ENCODE measurements at places on chromosomes 2 and 18. TPM values are rescaled to one million over a fixed set of nuclear protein-coding genes. Genes with fewer than 3 reads are reported as not detected.

GRCh38 chr2:100674666-100675065, 111.9 kb downstream of the PDCL3 start:
- DNase-seq = no peak

- no peak for DNase-seq
Measured at GRCh38 chr2:49123600-49123999, 30.7 kb downstream of the FSHR start.

- no peak for DNase-seq
Measured at GRCh38 chr2:179252423-179252822, 12.2 kb downstream of the SESTD1 start.

DNA sequence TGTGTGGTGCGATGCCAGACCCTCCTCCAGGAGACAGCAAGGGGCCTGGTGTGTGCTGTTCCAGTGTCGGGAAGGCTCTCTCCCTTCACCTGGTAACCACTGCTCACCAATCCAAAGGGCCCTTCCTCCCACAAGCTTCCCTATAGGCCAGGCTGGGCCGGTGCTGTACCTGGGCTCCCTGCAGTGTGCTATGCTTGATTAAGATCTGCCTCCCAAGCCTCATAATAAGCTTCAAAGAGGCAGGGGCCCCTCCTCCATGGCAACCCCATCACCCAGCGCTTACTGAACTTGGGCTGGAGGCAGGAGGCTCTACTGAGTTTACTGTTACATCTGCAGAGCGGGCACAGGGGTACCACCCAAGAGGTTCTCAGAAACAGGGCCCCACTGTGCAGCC, 4.5 kb upstream of the MAL start:
- DNase-seq = no peak

GRCh38 chr2:163347982-163348856, 387.6 kb downstream of the FIGN start:
- peak; percentile 83 for DNase-seq

GRCh38 chr18:63071701-63072141, 247.8 kb downstream of the BCL2 start:
- DNase-seq = no peak

GRCh38 chr2:216217904-216218260, 108.7 kb downstream of the XRCC5 start:
- no peak for DNase-seq

DNA sequence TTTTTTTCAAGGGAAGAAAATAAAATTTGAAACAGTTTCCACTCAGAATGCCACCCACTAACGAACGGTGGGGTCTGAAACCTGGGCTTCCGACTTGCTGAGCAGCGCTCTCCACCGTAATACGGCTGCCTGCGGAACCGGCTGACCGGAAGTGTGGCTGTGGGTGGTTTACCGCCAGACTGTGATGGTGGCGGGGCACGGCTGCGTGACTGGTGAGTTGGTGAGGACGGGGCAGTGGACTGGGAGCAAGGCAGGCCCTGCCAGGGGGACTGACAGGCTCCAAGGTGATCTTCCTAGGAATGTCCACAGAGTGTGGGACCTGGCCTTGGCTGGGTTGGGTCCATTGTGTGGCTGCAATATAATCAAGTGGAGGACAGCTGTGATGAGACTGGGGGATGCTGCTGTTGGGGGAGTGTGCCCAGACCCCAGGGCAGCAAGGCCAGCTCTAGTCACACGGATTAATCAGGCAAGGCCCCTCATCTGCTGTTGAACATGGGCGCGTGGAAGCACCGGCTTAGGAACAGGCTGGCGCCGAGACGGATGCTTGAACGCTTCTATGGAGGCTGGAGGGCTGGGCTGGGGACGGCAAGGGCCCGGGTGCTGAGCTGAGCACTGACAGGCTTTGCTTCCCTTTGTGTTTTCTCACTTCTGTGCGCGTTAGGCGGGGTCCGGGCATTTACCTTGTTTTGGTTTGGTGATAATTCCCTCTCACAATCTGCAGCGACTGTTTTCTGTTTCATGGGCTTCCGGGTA, 357.7 kb upstream of the SPRED2 start:
- no peak for DNase-seq

DNA sequence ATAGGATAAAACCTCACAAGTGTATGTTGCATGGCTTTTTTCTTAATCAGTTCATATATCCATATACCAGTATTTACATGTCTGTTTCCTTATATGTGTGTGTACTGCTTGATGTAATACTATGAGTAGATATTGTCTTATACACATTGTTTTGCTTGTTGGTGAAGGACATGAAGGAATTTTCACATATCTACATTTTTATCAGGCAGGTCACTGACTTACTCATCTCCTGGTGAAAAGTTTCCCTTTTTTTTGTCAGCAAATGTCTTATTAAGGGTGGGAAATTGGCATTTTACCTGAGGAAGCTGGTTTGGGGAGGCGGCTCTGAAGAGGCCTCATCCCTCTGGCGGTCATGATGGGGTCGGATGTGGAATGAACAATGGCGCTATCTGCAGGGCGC, 61.4 kb upstream of the LYPD1 start:
- DNase-seq = no peak

DNA sequence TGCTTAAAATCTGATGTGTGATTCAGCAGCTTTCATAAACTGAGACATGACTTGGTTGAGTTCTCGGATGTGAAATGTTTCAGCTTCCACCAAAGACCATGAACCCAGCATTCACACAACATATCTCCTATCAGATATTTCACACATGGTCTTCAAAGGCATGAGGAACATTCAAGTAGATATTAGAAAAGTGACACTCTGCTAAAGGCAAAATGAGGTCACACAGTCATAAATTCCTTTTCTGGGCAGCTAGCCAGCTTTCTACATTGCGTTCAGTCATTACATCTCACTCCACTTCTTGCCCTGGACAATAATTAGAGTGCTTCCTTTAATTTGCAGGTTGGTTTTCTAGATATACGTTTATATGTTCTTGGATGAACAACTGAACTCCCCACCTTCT, 96.7 kb downstream of the GAREM1 start:
- no peak for DNase-seq

GRCh38 chr2:171441470-171441869, 7.4 kb downstream of the DCAF17 start:
- DNase-seq = no peak

- no peak for DNase-seq
Measured at GRCh38 chr2:88212251-88212790, 42.2 kb downstream of the THNSL2 start.

The KLHL29 gene
- total RNA-seq = 0.65 TPM

The ATOH8 gene
- 25.8 TPM for total RNA-seq

The VSNL1 gene
- 10.4 TPM for total RNA-seq

The FOXI3 gene
- total RNA-seq = not detected

The CACNB4 gene
- total RNA-seq = 0.46 TPM
